IMR-90 (cell line): ENCODE measurements at places on chromosomes 1 and 21. TPM values are rescaled to one million over a fixed set of nuclear protein-coding genes. Genes with fewer than 3 reads are reported as not detected.
A peak's percentile ranks its signal among the peaks of the same experiment; 100 is the strongest.

The ADAM30 gene
- not detected in 2 replicates for total RNA-seq

GRCh38 chr1:40796939-40797667 lies 13.5 kb downstream of the KCNQ4 start:
- no peak for DNase-seq

The WLS gene
- total RNA-seq: 139 and 157 TPM in 2 replicates

GRCh38 chr21:15309721-15310120 lies 244.9 kb upstream of the NRIP1 start:
- DNase-seq: no peak

The RHOC gene
- 699 and 764 TPM in 2 replicates for total RNA-seq

GRCh38 chr1:93178418-93178817 lies 1.8 kb downstream of the TMED5 start:
- peak; percentile 17 for DNase-seq

DNA sequence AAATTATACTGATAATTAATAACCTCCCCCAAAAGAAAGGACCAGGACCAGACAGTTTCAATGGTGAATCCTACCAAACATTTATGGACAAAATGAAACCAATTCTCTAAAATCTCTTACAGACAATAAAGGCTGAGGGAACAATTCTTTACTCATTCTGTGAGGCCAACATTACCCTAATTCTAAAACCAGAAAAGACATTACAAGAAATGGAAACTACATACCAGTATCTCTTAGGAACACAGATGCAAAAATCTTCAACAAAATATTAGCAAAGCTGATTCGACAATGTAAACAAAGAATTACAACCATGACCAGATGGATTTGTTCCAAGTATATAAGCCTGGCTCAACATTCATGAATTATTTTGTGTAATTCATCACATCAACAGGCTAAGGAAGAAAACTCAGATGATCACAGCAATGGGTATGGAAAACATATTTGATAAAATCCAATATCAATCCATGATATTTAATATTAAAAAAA lies 8.6 kb downstream of the TMED5 start:
- peak; percentile 39 for DNase-seq

The MEX3A gene
- 2.3 and 2.5 TPM in 2 replicates for total RNA-seq
